CD4-positive, alpha-beta memory T cell (primary cell): ENCODE measurements at places on chromosomes 7 and 10.

DNA sequence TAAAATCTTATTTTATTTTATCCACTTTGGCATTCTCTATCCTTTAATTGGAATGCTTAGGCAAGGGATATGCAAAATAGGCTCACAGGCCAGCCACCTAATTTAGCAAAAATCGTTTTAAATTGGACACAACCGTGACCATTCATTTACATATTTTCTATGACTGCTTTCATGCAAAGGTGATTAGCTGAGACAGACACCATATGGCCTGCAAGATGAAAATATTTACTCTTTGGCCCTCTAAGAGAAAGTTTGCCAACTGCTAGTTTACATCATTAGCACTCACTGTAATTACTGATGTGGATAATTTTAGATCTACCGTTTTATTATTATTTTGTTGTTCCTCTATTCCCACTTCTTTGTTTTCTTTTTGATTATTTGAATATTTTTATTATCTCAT is 375.5 kb upstream of the LRRTM3 start:
- no peak for DNase-seq

DNA sequence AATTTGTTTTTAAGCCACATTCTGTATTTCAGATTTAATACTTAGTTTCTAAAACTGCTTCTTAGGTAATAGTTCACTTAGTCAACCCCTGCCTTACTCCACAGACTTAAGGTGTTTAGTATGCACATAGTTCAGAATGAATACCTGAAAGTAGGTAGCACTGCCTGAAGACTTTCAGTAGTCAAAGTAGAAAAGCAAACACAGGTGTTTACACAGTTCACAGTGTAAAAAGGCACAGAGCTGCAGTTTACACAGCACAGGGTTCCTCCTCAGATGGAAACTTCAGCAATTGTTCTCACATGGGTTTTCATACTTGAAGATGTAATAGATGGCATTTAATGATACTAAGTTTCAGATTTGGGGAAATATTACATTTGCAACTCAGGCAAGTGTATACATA is 3.1 kb upstream of the PKD1L1 start:
- DNase-seq, result no peak

DNA sequence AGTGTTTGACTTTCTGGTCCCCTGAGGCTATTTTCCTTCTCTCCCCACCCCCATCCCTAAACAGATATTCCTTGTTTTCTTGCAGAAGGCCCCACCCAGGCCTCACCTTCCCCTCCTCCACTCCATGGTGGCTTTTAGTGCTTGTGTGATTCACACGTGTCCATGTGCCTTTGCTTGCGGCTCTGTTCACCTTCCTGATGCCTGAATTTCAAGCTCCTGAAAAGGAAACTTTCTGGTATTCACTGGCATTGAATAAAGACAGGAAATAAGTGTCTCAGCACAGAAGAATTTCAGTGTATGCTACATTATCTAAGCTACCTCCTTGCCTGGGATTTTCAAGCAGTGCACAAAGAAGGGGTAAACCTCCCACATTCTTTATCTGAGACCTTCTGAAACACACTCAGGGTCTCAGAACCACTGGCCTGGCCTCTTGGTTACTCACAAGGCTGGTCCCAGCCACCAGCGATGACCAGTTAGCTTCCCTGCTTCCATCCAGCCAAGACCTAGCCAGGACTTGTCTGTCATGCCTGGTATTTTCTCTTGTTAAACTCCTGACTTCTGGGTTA is 17.2 kb upstream of the UBE2H start:
- DNase-seq, result no peak

DNA sequence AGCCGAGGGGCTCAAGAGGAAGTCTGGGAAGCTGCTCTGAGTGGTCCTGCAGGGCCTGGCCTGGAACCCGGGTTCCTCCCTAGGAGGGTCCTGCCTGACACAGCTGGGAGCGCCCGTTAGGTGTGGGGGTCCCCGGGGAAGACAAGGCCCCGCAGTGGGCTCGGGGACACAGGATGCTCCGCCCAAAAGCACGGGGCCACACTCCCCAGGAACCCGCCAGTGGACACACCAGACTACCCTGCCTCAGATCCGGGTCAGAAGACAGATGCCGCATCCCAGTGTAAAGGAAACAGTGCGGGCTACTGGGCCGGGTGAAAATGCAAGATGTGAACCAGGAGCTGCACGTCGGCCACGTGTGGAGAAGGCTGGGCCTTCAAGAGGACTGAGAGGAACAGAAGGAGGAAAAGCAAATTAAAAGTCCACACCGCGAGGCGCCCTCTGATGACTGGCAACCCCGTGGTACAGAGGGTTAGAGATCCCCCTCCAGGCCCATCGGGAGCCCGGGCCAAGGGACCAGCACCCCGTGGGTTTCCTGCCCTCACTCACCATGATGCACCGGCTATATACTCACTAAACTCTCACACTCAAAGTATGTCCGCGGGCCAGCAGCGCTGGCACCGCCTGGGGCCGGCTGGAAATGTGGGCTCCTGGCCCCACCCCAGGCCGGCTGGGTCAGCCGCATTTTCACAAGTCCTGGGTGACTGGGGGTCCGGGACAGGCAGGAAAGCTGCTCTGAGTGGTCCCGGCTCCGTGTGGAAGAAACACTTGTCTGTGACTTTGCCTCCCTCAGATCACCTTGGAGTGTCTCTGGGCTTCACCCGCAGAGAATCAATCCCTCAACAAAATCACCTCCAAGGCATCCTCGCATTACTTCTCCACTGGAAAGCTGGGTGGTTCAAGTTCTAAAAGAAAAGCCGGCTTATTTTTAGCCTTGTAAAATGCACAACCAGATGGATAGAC is 6.1 kb downstream of the STK32C start:
- no peak for DNase-seq
